HTR-8/SVneo (cell line): ENCODE measurements at places on chromosomes 12 and 14.
A peak's percentile ranks its signal among the peaks of the same experiment; 100 is the strongest.

DNA sequence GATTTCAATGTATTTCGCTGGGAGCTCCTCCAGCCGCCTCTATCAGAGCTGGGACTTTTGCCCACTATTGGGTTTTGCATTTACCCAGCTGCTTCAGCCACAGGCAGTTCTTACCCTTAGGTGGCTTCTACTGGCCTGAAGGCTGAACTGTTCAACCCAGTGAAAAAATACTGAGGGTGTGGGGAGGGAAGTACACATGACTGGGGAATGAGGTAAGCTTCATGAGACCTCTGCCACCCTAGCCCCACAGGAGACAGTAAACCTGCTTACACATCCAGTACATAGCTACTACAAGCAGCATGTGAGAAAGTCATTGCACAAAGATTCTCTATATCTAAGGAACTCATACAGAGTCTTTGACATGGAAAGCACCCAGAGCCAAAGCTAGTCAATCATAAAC, 411.1 kb downstream of the SYT1 start:
- DNase-seq = no peak

- no peak for DNase-seq
These were observed 2.6 kb downstream of the GPR68 start for GRCh38 chr14:91241863-91242262.

GRCh38 chr12:21657326-21658077, at the start of gene LDHB:
LDHB (minus strand) TSS chr12:21657842; CDS start chr12:21654671, 3,171 bp downstream.
- peak; percentile 85 for DNase-seq

DNA sequence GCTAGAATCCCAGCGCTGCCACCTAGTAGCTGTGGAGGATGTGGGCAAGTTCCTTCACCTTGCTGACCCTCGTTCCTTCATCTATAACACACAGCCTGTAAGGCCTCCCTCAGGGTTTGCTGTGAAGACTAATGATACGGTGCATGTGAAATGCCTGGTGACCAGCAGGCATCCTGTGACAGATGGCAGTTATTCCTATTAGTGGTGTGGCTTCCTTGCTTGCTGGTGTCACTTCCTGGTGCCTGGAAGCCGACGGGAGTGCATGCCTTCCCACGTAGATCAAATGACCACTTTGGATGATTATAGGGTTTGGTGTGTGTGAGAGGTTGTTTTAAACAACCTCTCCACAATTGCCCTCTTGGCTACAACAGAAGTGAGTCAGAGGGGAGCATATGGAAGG, 894.9 kb downstream of the VRK1 start:
- DNase-seq = no peak

GRCh38 chr12:100427078-100427477, 46.6 kb upstream of the NR1H4 start:
- DNase-seq = peak; percentile 48

DNA sequence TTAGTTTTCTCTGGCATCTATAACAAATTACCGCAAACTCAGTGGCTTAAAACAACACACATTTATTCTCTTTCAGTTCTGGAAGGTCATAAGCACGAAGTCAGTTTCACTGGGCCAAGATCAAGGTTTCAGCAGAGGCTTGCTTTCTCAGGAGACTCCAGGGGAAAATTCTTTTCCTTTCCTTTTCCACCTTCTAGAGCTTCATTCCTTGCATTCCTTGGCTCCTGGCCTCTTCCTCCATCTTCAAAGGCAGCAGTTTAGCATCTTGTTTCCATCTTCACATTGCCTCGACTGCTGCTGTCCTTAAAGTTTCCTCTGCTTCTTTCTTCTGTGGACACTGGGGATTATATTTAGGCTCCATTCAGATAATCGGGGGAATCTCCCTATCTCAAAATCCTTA, 106.1 kb downstream of the PDE3A start:
- DNase-seq = no peak

DNA sequence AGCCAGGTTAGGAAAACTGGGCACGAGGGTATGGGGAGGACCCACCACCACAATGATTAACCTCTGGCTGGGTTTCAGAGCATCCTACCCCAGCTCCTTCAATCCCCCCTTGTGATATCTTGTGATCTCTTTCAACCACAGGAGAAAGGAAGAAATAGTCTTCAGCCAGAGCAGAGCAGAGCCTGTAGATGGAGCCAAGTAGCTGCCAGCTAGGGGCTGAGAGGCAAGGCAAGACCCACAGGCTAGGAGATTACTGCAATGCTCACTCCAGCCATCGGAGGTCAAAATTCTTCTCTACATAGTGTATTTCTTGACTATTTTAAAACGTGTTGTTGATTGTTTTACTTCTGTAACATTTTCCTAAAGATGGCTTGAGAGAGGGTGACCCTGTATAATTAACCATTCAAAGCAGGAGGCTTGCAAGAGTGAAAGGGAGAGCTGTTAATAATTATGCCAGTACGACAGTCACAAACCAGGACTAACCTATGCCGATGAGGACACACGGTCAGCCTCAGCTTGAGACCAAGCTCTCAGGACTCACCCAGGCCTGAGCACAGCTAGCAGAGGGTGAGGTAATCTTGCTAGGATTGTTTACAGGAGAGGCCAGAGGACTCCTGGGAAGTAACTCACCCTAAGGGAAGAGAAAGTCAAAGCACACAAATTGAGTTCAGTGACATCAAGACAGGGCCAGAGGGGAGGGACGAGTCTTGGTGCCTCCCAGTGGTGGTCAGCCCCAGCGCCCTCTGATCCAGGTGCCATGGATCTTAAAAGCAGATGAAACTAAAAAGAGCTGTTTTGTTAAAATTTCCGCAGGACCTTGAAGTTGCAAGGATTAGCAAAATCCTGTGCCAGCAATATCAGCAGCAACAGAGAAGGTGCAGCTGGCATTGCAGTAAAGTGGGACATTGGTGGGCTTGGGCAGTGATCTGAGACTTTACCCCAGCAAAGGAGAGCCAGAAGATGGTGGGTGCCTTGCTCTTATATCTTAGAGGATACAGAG, 29.8 kb upstream of the CDKN3 start:
- peak; percentile 82 for DNase-seq

DNA sequence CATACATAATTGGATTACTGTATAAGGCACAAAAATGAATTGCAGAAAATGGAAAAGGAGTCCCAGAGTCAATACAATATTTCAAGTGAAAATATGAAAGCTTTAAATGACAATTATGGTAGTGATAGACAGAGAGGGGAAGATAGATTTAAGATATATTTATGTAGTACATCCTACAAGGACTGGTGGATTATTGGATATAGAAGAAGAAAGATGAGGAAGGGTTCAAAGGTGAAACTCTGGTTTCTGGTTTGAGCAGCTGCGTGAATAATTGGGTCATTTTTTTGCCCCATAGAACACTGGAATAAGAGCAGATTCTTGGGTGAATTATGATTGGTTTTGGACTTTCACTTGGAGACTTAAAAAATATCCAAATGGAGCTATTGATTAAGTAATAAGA, 19.4 kb downstream of the PIK3C2G start:
- no peak for DNase-seq

DNA sequence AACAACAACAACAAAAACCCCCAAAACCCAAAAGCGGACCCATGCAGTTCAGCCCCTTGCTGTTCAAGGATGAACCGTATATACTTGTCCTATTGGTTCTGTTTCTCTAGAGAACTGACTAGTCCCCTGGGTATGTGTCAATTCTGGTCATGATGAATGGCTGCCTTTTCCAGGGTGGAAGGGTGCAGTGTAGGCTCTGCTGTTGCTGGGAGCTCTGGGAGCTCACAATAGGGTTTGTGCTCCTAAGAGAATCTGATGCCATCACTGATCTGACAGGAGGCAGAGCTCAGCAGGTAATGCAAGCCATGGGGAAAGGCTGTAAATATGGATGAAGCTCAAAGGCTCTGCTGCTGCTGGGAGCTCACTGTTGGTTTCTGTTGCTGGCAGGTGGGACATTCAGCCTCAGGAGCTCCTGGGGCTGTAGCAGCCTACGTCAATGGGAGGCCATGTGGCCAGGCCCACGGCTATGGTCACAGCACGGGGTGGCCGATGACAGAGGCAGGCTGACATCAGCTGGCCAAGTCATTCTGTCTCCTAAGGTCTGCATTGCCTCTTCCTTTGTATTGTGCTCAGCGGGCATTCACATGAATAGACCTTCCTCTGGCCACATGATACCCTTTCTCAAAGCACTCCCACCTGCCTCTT, 37.9 kb downstream of the DLK1 start:
- DNase-seq = no peak

GRCh38 chr12:110668480-110669192, 20.3 kb downstream of the HVCN1 start:
- DNase-seq = no peak

DNA sequence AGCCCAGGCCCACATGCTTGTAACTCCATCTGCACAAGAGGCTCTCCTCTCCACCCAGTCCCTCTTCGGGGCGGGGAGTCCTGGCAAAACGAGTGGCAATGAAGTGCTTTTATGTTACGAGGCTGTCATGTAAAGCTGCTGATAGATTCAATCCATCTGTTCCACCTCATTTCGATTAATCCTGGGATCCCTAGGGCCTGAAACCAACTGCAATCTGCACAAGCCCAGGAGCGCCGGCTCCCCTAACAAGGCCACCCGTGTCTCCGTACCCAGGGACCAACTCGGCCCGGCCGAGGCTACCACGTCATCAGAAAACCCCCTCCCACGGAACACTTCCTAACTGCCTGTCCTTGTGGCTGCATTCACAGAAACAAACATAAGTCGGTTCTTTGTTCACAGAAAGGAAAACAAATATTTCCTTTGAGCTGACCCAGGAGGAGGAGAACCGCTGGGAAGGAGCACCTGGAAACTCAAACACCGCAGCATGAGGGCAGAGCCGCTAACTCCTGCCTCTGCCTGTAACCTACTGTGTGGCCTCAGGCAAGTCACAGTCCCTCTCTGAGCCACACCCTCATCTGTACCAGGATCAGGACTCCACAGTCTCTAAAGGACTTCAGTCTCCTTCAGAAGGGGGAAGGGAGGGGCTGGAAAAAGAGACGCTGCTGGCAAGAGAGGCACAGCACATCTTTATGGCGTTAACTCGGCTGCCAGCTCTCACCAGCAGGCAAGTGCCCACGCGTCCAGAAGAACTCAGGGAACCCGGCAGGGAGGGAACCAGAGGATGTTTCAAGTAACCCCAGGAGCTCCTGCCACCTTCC, 47.8 kb downstream of the CCDC88C start:
- no peak for DNase-seq

DNA sequence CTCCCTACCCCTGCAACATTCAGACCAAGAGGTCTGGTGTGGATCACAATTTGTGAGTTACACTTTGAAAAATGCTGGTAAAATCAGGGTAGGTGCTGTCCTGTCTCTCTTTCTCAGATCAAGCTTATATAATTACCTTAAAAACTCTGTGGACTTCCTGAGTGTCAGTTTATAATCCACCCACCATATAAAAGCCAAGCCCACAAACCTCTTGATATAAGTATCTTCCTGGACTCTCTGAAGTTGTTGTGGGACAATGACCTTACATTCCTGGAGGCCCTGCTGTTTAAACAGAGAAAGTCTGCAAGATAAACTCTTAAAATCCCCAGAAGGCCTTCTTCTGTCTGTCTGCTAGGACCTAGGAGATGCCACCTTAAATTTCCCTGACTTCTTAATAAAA, 11.4 kb upstream of the KTN1 start:
- DNase-seq = no peak

DNA sequence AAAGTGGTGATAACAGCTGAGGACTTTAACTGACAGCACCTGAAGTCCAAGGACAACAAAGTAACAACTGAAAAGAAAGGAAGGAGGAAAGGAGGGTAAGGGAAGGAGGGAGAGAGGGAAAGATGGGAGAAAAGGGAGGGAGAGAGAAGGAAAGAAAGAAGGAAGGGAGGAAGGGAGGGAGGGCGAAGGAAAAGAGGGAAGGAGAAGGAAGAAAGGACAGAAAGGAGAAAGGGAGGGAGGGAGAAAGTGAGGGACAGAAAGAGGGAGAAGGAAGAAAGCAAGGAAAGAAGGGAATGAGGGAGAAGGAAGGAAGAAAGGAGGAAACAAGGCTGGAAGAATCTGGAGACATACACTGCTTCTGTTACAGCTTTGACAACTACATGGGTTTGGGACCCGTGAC, 494.4 kb downstream of the FUT8 start:
- DNase-seq = no peak

- DNase-seq = no peak
These were observed 19.9 kb downstream of the SLC35F4 start for GRCh38 chr14:57845802-57846531.

DNA sequence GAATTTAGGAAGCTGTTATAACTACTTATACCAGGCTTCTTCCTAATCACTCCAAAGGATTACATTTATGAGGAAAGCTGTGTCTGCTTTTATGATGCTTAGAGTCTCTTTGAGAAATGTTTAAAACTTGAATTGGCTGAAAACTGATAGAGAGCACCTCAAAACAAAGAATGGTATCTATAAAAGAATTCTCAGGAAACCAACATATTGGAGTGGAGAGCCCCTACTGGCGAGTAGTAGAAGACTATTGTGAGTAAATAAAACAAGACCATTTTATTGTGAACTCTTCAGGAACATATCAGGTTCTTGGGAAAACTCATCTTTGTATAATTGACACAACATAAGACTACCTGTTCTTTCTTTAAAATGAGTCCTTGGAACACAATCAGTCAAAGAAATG, 578.6 kb downstream of the RERGL start:
- no peak for DNase-seq

DNA sequence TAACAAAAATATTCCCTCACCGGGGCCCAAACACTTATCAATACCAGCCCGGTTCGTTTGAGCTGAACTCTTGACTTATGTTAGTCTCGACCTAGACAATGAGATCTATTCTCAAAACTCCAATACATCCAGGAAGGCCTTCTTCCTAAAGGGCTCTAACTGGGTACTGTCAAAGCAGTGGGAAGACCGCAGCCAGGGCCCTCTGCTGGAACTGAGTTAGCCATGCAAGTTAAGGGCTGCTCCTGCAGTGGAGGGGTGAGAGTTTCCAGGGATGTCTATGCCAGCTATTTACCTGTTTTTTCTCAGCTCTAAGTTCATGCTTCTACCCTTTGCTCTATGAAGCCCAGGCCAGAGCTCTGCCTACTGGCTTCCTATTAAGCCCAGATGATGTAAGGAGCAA, 348.8 kb downstream of the GXYLT1 start:
- no peak for DNase-seq

DNA sequence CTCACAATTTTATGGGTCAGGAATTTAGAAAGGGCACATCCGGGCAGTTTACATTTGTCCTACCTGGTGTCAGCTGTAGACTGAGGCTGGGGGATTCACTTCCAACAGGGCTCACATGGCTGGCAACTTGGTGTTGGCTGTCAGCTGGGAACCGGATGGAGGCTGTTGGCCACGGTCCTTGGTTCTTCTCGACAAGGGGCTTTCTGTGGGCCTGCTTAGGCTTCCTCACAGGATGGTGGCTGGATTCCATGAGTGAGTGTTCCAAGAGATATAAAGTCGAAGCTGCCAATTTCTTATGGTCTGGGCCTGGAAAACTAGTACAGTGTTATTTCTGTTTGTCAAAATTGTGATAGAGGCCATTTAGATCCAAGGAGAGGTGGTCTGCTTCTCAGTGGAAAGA, 127.9 kb downstream of the PTCSC3 start:
- no peak for DNase-seq

- DNase-seq = no peak
These were observed 433.6 kb downstream of the ZFP36L1 start for GRCh38 chr14:68359022-68359836.

- no peak for DNase-seq
These were observed 64.1 kb downstream of the NELL2 start for GRCh38 chr12:44812062-44812461.
